ENCODE measurements at places on chromosomes 13 and 19.

DNA sequence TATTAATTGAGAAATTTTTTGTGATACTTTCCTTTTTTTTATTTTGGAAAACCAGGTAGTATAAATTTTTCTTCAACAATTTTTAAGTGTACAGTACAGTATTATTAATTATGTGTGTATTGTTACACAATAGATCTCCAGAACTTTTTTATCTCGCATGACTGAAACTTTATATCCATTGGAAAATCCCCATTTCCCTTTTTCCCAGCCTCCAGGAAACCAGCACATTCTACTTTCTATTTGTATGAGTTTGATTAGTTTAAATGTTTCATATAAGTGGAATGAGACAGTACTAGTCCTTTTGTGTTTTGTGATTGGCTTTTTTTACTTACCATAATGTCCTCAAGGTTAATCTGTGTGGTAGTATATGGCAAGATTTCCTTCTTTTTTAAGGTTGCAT is 399.5 kb upstream of the ARGLU1 start:
- DNase-seq, result no peak

GRCh38 chr13:27396252-27396846 is 28.1 kb upstream of the GTF3A start:
- DNase-seq, result no peak

DNA sequence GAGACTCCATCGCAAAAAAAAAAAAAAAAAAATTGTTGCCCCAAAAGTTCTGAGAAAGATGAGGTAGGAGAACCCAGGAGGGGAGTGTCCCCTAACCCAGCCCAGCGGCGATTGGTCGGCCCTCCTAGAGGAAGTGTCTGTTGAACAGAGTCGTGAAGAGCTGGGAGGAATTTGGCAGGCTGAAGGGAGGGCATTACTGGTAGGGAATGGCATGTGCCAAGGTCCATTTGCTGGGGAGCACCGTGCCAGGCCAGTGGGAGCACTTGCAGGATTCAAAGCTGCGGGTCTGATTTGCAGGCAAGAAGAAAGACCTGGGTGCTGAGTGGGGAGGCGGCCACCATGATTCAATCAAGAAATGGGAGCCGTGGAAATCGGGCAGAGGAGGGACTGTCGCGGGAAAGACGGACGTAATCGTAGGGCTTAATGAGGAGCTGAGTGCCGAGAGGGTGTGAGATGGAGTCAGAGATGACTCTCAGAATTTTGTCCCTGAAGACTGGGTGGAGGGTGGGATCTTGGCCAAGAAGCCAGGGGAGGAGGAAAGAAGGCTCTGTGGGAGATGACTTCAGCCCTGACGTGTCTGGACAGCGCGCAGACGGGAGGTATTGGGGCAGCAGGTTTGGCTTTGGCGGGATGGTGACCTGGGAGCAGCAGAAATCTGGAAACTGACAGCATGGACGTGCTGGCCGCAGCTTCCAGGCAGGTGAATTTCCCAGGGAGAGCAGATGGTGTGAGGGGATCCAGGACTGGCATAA is 15.4 kb downstream of the CERS4 start:
- no peak for DNase-seq

GRCh38 chr13:40376867-40377535 is 289.4 kb downstream of the FOXO1 start:
- no peak for DNase-seq

DNA sequence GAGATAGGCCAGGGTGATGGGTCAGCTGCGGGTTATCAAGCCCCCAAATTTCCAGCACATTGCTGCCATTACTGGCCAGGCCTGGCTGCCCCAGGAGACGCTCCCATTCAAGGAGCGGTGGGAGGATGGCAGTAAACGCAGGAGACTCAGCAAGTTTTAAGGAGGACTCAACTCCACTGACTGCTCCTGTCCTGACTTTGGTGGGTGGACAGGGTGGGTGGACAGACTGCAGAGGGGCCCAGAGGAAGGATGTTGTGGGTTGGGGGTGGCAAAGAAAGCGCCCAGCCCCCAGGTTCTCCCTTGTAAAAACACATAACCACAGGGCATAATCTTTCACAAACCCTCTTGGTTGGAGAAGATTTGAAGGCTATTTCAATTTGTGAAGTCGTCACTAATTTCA is 4.4 kb downstream of the GJB6 start:
- no peak for DNase-seq

DNA sequence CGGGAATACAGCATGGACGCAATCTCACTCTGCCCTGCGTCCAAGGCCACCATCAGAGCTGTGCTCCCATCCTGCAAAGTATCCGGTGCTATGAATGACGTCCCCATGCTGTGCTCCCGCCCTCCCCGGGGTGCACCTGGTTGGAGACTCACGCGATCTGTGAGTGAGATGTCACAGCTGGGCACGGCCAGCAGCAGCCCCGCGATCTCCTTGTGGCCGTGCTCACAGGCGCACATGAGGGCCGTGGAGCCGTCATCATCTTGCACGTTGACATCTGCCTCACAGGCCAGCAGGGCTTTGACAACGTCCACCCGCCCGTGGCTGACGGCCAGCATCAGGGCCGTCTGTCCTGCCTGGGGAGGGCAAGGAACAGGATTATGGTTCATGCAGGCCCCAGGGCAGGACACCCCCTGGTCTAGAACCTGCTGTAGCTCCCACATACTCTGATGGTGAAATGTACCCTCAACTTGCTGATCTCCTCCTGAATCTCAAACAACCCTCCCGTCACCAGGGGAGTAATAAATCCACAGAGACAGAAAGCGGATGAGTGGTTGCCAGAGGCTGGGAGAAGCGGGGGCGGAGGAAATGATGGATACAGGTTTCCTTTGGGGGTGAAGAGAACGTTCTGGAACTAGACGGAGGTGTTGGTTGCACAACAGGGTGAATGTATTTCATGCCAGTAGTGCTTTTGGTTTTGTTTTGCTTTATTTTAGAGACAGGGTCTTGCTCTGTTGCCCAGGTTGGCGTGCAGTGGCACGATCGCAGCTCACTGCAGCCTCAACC is 14.5 kb upstream of the SPC24 start:
- no peak for DNase-seq
